Naive B cell (primary cell): ENCODE measurements at places on chromosomes 1 and 21. TPM values are rescaled to one million over a fixed set of nuclear protein-coding genes. Genes with fewer than 3 reads are reported as not detected.

Gene HTR6
- polyA plus RNA-seq = not detected

Gene ARPC5
- polyA plus RNA-seq = 397 TPM

Gene C1orf56
- polyA plus RNA-seq = 9.8 TPM

Gene PTTG1IP
- polyA plus RNA-seq = 28.1 TPM

Gene KRTAP13-2
- polyA plus RNA-seq = not detected
